ENCODE measurements at places on chromosomes 16 and 17.

GRCh38 chr17:56373981-56374833 is 219.3 kb upstream of the NOG start:
- DNase-seq = no peak

DNA sequence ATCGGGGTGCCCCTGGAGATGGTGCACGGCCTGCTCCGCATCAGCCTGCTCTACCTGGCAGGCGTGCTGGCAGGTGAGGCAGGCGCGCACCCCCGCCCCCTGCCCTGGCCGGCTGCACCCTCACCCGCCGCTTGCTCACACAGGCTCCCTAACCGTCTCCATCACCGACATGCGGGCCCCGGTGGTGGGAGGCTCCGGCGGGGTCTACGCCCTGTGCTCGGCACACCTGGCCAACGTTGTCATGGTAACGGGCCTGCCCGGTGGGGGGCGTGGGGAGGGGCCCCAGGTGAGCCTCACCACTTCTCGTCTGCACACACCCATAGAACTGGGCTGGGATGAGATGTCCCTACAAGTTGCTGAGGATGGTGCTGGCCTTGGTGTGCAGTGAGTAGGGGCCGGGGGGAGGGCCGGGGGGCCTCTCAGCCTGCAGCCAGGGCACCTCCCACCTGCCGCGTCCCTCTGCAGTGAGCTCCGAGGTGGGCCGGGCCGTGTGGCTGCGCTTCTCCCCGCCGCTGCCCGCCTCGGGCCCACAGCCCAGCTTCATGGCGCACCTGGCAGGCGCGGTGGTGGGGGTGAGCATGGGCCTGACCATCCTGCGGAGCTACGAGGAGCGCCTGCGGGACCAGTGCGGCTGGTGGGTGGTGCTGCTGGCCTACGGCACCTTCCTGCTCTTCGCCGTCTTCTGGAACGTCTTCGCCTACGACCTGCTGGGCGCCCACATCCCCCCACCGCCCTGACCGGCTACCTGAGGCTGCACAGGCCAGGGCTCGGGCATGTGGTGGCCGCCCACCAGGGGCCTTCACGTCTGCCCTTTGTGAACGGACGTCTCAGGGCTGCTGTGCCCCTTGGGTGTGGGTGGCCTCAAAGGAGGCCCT is 2.1 kb downstream of the RHBDL1 start:
- DNase-seq = no peak

GRCh38 chr17:50055055-50055425 is 870 bp upstream of the ITGA3 start:
- DNase-seq = no peak

- DNase-seq = peak; percentile 97
Observed at GRCh38 chr16:19113577-19114358, at the start of gene ITPRIPL2. Gene ITPRIPL2 (plus strand): TSS chr16:19113964. CDS start chr16:19114462, 498 bp downstream.

DNA sequence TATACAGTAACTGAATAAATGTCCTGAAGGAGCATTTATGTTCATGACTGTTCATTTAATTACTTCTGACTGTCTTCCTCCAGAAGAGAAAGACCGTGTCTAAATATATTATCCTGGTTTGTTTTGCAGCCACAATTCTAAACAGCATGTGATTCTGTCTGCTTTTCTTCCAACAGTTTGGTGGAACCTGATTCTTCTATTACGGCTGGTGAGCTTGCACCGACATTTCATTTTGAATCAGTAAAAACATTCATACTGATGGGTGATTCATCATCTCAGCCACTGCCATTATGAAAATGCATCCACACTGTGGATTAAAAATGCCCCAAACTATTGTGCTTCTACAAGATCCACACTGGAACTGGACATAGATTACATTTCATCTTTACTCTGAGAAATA is 16.9 kb downstream of the KNOP1 start:
- no peak for DNase-seq

- peak; percentile 84 for DNase-seq
Observed at GRCh38 chr17:35731239-35731916, at the start of gene RASL10B. Gene RASL10B (plus strand): TSS chr17:35731639. CDS start chr17:35735185, 3,546 bp downstream.

- no peak for DNase-seq
Observed at GRCh38 chr16:3190949-3191353, 2.9 kb downstream of the OR1F1 start.

DNA sequence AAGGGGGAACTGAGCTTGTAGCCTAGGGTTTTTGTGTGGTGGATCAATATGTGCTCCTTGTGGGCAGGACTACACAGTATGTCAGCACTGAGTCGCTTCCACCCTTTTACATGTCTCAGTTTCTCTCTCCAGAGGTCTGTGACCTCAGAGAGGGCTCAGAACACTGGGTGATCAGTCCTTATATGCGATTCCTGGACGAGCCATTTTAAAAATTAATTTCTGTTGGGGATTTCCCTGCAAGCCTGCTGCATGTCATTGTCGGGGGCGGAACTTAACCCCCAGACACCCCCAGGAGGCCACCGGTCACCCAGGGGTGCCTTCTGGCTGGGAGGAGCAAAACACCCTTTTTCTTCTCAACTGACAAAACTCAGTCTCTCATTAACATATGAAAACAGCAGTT is 14.1 kb downstream of the DHRS7B start:
- DNase-seq = no peak

GRCh38 chr16:4109250-4109736 is 6.9 kb downstream of the ADCY9 start:
- no peak for DNase-seq

- DNase-seq = no peak
Observed at GRCh38 chr16:78428193-78428592, 328.7 kb downstream of the WWOX start.

GRCh38 chr16:17313793-17314547 is 156.8 kb downstream of the XYLT1 start:
- no peak for DNase-seq

DNA sequence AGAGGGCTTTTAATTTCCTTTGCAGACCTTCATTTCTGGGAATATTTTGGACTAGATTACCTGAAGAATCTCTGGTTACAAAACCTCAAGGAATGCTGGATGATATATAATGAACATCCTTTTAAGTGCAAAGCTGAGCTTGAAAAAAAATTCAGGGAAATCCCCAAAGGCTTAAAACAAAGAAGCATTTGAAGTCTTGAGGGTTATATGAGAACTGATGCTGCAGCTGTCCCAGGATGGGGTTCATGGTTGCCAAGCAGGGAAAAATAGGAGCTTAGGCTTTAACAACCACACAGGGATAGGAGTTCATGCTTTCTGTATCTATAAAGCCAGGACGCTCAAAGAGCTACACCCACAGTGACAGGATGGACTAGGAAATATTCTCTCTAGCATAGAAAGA is 150.4 kb upstream of the IRX5 start:
- DNase-seq = no peak

DNA sequence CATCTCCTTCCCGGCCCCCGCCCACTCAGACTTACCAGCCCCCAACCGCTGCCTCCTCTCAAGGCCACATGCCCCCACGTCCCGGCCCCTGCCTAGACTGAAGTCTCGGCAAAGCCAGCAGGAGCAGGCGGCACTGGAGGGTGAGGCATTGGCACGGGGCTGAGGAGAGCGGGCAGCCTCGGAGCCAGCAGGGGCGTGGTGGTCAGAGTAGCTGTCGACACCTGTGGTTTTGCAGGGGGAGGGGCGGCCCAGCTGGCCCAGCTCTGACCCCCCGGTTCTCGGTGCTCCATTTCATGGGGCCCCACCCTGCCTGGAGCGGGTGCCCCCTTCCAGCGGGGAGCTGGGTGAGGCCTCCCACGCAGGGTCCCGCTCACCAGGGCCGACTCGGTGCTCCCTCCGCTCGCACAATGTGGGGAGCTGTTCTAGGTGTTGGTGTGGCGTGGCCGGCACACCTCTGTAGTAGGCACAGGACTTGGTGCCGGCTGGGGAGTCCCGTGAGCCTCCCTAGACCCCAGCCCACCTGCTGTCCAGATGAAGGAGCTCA is 4.7 kb downstream of the CDH15 start:
- no peak for DNase-seq

DNA sequence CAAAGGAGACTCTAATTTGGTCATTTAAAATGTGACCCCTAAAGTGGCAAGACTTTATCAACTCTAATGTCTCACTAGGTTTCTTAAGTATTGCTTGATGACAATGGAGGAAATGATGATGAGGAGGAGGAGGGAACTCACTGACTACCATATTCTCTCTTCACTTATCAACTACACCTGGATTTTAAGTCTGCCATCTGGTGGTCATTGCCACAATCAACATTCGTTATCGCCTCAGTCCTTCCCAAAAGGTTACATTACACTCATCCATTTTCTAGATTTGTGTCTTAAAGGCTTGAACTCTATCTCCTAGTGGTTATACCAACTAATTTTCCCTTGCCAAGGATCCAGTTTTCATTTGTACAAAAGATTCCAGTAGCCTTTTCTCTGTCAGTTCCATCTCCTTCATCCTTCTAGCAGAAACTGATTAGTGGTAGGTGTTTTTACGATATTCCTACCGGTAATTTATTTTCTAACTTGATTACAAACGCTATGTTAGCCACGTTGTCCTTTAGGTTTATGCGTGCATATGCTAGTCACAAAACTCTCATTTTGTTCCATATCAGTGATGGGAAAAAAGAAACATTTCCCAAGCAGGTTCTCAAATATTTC is 114.6 kb upstream of the NOG start:
- DNase-seq = no peak

DNA sequence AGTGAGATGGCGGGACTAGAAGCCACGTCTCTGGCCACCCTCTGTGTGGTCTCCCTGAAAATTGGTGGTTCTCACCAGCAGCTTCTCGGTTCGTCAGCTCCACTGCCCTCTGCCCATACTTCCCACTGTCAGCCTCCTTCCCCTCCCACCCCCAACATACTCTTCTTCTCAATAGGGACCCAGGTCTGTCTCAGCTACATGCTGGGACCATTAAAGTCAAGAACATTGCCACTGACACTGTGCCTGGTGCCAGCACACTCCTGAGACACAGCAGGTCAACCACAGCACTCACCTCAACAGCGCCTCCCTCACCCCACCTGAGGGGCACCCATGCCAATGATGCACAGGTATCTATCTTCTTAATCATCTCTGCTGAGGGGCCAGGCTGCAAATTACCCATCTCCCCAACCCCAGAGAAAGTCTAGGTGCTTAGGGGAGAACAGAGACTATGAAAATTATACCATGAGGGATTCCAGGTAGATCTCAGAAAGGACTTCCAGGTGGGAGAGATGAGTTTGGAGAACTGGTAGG is 1.3 kb downstream of the PLXDC1 start:
- DNase-seq = peak; percentile 16

GRCh38 chr17:13346081-13346533 is 255.6 kb downstream of the HS3ST3A1 start:
- DNase-seq = no peak

GRCh38 chr16:49604602-49605001 is 231.0 kb downstream of the C16orf78 start:
- no peak for DNase-seq

GRCh38 chr17:28758411-28759121 is 14.8 kb downstream of the TRAF4 start:
- DNase-seq = peak; percentile 37

GRCh38 chr17:69912805-69913204 is 162.2 kb upstream of the KCNJ16 start:
- no peak for DNase-seq

DNA sequence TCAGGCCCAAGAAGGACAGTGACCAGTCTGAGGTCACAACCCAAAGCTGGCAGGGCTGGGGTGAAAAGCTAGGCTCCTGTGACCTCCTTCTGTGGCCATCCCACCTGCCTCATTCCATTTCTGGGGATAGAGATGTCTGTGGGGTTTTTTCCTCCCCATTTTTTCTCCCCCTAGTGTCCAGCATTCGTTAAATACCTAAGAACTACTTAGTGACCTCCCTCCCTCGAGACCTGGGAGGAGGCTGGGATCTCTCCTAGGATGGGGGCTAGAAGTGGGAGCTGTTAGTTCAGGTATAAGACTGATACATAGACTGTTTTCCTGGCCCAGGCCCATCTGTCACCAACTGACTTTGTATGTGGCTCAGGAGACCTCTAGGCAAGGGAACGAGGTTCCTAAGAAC is 20.5 kb upstream of the STAC2 start:
- no peak for DNase-seq

- peak; percentile 50 for DNase-seq
Observed at GRCh38 chr16:29974291-29975133, 844 bp downstream of the TAOK2 start.

DNA sequence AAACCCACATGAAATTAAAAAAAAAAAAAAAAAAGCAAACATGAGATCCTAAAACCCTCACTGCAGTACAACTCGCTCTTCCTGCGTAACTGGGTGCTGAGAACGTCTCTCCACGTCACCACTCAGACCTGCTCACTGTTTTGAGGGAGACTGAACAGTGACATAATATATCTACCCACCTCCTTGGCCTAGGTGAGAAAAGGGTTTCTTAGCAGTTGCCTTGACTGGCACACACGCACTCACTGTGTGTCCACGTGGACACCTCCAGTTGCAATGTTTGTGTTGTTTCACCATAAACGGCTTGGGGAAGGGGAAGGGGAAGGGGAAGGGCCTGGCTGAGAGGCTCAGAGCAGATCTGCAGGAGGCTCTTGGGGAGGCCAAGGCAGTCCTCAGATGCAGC is 32.0 kb downstream of the FANCA start:
- no peak for DNase-seq

GRCh38 chr16:87053016-87053982 is 263.9 kb downstream of the C16orf95 start:
- DNase-seq = no peak

- no peak for DNase-seq
Observed at GRCh38 chr16:55585631-55586030, 19.1 kb downstream of the CAPNS2 start.

DNA sequence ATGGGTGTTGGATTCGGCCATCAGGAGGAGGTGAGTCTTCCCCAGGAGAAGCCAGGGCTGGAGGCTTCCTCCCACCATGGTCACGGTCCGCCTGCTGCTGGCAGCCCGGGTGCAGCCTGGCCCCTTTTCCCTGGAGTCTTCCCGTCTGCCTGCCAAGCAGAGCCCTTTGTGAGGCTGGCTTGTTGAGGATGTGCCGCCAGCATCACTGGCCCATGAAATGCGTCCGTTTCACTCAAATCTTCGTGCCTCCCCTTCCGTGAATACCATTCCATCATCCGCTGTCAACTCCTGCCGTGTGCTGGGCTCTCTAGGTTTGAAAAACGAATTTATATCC is 9.6 kb downstream of the VPS4A start:
- DNase-seq = no peak

- DNase-seq = no peak
Observed at GRCh38 chr16:59260892-59261291, 526.8 kb upstream of the GOT2 start.

- DNase-seq = no peak
Observed at GRCh38 chr17:64534187-64534586, 27.4 kb downstream of the CEP95 start.

GRCh38 chr16:72850853-72851252 is 197.1 kb downstream of the ZFHX3 start:
- DNase-seq = no peak

DNA sequence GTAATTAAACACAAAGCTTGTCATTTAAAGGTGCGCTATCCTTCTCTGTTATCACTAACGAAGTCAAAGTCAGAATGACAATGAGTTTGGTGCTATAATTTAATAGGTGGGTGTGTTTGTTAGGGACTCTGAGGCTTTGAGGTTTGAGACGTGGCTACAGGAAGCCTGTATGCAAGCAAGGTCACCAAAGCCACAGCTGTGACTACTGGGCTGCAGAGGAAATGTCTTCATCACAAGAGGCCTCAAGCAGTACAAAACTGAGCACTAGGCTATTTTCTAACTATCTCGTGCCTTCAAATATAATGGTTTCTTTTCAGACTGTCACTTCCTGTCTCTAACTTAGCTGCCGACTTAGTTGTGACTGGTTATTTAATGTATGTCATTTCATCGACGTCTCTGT is 141.2 kb downstream of the AATF start:
- DNase-seq = no peak

Data from right cardiac atrium (tissue), 5 donors.